ENCODE measurements at places on chromosomes 16 and 17. TPM values are rescaled to one million over a fixed set of nuclear protein-coding genes. Genes with fewer than 3 reads are reported as not detected.

Gene KRTAP2-3
- total RNA-seq: not detected

- H3K4me1 ChIP-seq: peaks cover 22% of the 10 kb centered on the region
- peak overlapping the region; percentile 96 for H3K27ac ChIP-seq
- no peaks in the 10 kb centered on the region for H3K27me3 ChIP-seq
Observed at GRCh38 chr17:28599311-28600184, 723 bp upstream of the SPAG5 start.

DNA sequence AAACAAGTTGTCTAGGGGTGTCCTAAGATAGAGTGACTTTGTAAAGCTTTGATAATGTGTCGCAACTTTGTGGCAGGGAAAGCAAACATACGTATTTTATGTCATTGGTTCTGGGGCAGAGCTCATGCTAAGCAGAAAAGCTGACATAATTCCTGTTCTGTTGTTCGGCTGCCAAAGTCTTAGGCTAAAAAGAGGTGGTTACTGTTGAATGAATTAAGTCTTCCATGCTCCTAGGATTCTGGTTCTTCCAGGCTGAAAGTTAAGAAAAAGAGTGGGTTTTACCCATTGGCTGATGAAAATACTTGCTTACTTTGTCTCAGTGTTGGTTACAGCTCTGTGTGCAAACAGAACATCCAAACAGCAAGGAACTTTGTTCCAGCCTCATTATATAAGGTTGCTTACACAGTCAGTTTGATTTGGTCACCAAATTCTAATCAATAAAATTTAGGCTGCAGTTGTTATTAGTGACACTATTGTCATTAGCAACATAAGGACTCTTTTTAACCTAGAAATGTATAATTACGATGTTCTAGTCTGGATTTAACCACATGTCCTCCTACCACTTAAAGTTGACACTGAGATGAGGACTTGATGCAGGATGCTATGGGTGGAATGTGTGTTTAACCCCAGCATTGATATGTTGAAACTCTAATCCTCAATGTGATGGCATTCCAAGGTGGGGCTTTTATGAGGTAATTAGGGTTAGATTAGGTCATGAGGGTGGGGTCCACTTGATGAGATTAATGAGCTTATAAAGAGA is 114.0 kb upstream of the GOT2 start:
- H3K27ac ChIP-seq: no peak overlapping the region
- H3K27me3 ChIP-seq: no peaks in the 10 kb centered on the region
- no peak overlapping the region for H3K4me3 ChIP-seq
- no peaks in the 10 kb centered on the region for H3K36me3 ChIP-seq
- DNase-seq: no peak

DNA sequence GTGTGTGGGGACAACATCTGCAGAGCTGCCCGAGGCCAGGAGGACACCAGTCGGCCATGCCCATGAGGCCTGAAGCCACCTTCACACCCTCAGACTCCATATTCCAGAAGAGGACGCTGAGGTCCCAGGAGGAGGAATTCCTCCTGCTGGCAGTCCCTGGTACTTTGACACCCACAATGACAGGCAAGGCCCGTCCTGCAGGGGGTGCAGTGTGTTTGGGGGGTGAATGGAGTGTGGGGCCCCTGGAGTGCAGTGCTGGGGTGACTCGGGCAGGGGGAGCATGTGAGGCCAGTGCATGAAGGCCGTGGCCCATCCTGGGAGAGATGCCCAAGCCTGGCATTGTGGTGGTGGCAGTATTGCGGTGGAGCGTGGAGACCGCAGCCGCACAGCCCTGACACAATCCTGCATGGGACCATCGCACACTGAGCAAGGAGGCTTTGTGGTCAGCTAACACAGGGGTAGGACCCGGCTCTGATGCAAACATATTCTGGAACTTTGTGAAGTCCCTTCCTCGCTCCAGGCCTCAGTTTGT is 52.2 kb downstream of the ZDHHC7 start:
- H3K4me3 ChIP-seq: no peak overlapping the region
- no peaks in the 10 kb centered on the region for H3K36me3 ChIP-seq
- no peak overlapping the region for H3K27ac ChIP-seq
- H3K4me1 ChIP-seq: no peaks in the 10 kb centered on the region
- H3K27me3 ChIP-seq: no peaks in the 10 kb centered on the region
- no peak for DNase-seq

GRCh38 chr17:72631568-72631948 is 460.9 kb downstream of the SLC39A11 start:
- no peak overlapping the region for H3K4me3 ChIP-seq
- H3K27me3 ChIP-seq: no peaks in the 10 kb centered on the region
- H3K36me3 ChIP-seq: no peaks in the 10 kb centered on the region
- DNase-seq: no peak
